ENCODE measurements at places on chromosomes 2 and 18. TPM values are rescaled to one million over a fixed set of nuclear protein-coding genes. Genes with fewer than 3 reads are reported as not detected.
A peak's percentile ranks its signal among the peaks of the same experiment; 100 is the strongest.

DNA sequence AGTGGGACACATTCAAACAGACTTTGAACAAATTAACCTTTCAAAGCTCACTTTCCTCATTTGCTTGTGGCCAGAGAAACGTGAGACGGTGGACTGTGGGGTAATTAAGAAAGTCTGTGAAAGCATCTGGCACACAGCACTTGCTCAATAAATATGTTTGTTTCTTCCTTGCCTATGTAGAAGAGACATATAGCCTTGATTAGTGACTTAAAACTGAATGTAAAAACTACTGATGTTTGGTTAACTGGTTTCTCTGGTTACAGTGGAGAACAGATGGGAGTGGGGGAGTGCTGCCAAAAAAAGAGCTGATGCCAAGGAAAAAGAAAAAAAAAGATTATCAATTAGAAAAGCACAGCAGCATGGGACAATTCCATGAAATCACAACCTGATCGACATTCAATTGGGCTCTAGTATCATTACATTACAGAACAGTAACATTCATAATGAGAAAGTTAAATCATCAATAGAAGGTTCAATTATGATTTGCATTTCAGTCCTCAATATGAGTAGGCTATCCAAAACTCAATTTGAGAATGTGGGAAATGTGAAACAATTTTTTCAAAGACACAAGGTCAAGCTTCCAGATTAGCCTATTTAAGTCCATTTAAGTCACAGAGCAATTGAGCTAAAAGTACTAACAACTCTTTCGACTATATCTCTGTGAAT lies 14.7 kb downstream of the CUL3 start:
- no peak for DNase-seq

Gene GALNT14
- total RNA-seq = 0.64 TPM

Gene MSH6
- total RNA-seq = 20.5 TPM

DNA sequence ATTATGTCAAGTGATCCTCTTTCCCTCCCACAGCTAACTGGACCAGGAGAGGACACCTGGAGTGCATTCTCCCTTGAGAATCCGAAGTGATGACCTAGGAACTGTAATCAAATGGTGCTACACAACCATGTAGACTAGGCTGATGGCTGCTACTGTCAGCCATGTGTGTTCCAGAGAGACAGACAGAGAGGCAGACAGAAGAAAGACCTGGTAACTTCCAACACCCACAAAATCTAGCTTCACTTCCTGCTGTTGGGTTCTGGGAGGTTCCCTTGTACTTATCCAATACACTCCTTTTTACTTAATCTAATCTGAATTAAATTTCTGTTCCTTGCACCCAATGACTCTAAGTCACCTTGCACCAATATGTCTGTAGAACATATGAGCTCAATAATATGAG lies 72.3 kb downstream of the AAK1 start:
- DNase-seq = no peak

Gene SYT4
- not detected for total RNA-seq

- no peak for DNase-seq
Observed at GRCh38 chr2:176668912-176669311, 399.7 kb downstream of the MTX2 start.

GRCh38 chr2:241540771-241541561 lies 17.6 kb upstream of the BOK start:
- DNase-seq = peak; percentile 37

- DNase-seq = no peak
Observed at GRCh38 chr18:59318460-59319050, at the start of gene CPLX4. Gene CPLX4, minus strand, starts transcription at chr18:59318649. Its CDS starts 187 bp downstream, at chr18:59318462.

Gene YWHAQ
- 141 TPM for total RNA-seq

Gene ATP6V1C2
- total RNA-seq = not detected

Gene ALPP
- total RNA-seq = not detected

DNA sequence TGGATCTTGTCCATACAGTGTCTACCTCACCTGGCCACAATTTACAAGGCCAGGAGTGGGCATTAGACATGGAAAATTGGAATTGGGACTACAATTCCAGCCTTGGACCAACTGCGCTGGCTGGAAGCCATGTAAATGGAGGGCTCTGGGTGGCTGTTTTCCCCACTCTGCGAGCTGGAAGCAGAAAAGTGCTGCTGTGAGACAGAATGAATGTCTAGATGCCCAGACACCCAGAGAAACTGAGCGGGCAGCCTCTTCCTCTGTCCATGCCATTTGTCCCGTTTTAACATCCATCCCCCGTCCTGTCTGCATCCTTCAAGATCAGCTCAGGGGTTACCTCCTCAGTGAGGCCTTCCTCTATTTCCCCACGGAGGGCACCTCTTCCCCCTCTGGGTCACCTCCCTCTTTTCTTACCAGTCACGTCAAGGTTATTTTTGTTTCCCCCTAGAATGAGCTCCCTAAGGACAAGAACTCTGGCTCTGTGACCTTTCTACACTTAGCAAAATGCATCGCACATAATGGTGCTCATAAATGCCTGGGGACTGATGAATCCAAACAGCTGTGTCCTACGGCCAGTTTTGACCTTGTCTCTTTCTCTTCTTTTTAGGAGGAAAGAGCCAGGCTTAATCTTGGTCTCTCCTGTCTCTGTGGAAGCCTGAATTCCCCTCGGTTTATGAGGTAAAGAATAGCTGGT lies 41.2 kb downstream of the MCFD2 start:
- no peak for DNase-seq
